ENCODE measurements at places on chromosomes 3 and 15.

- peaks cover 19% of the 10 kb centered on the region for H3K4me1 ChIP-seq
- H3K36me3 ChIP-seq = no peaks in the 10 kb centered on the region
- DNase-seq = no peak
- H3K4me3 ChIP-seq = no peak overlapping the region
These were observed 115.8 kb upstream of the ARHGEF3 start for GRCh38 chr3:56917361-56918110.

DNA sequence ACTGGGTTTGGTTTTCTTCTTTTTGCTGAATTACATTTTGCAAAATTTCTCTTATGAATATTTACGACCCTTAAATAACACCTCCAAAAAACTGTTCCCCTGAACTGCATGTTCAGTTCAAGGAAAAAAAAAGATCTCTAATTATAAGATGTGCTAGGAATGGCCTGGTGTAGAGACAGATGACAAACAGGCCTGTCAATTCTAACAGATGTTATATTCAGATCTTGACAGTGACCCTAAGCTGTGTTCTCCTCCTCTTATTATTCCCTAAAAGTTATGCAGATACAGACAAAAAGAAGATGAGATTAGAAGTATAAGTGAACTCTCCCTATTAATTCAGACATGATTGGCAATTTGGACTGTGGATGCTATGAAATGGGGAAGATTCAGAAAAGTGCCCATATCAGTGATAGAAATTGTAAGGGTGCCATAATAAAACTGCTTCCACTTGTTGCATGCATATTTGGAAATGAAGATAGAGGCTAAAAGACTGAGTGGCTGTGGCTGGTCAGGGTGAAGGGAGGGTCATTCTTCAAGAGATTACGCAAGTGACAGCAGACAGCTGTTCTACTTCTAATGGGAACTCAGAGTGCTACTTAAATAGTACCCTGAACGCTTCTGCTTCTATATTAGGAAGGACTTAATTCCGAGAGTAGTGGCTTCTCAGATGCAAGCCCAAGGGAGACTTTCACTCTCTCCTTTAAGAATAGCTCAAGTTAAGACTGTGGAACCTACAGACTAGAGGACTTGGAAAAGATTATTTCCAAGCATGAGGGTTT lies 75.5 kb downstream of the ADAMTS9 start:
- H3K4me3 ChIP-seq = peak overlapping the region; percentile 52
- peak overlapping the region; percentile 85 for H3K27ac ChIP-seq
- DNase-seq = no peak
- peaks cover 48% of the 10 kb centered on the region for H3K4me1 ChIP-seq
- peaks cover 9% of the 10 kb centered on the region for H3K36me3 ChIP-seq

DNA sequence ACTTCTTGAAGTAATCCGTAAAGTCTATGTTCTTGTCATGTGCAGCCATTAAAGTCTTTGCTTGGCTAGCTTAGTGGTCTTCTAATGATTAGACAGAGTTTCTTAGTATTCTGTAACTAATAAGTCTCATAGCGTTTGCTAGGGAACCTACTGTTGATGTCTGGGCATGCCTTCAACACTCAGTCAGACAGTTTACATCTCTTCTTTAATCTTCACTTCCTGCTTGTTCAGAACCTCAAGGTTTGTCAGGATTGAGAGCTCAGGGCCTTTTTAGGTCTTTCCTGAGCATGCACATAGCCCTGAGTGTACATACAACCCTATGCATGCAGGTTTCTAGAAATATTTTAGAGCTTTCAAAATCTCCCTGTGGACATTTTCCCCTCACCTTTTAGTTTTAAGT lies 426.3 kb downstream of the AGBL1 start:
- H3K27ac ChIP-seq = no peak overlapping the region
- H3K36me3 ChIP-seq = no peaks in the 10 kb centered on the region
- no peaks in the 10 kb centered on the region for H3K4me1 ChIP-seq
- DNase-seq = no peak
- H3K27me3 ChIP-seq = no peaks in the 10 kb centered on the region
- no peak overlapping the region for H3K4me3 ChIP-seq

DNA sequence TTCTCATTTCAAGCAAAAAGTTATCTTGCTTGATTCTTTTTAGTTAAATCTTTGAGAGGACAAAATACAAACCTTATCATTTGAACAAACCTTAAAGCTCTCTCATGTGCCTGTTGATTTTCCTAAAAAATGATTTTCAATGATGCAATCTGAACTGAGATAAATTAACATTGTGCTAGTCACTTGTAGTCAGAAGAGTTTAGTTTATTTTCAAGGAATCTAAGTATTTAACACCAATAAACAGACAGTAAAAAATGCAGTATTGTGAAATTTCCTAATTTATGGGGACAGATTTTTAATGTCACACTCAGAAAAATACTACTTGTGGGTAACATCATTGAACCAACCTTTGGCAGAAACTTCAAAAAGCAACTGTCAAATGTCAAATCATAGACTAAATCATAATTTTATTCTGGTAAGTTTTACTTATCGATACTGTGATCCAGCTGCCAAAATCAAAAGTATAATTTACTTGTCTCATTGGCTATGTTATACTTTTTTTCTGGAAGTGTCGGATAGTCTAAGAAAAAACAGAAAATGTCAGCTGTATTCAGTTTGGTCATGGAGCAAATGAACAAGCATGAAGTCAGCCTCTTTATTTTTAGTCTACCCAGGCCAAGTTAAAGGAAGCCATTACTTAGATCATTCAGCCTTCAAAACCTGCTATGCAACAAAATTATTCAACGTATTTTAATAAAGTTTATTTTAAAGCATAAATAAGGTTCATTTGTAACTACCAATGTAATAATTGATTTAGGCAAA lies 52.4 kb upstream of the FNDC3B start:
- H3K36me3 ChIP-seq = no peaks in the 10 kb centered on the region
- no peaks in the 10 kb centered on the region for H3K27me3 ChIP-seq
- H3K27ac ChIP-seq = no peak overlapping the region

GRCh38 chr3:58041182-58041825 lies 33.1 kb downstream of the FLNB start:
- DNase-seq = no peak
- no peak overlapping the region for H3K4me3 ChIP-seq
- peaks cover 3% of the 10 kb centered on the region for H3K4me1 ChIP-seq

GRCh38 chr3:25532431-25533162 lies 104.5 kb downstream of the RARB start:
- H3K4me3 ChIP-seq = no peak overlapping the region
- H3K4me1 ChIP-seq = no peaks in the 10 kb centered on the region
- no peaks in the 10 kb centered on the region for H3K27me3 ChIP-seq
- no peak for DNase-seq

- no peak for DNase-seq
- H3K27me3 ChIP-seq = no peaks in the 10 kb centered on the region
- H3K4me1 ChIP-seq = no peaks in the 10 kb centered on the region
These were observed 337.9 kb upstream of the IL12A start for GRCh38 chr3:159650726-159651125.

DNA sequence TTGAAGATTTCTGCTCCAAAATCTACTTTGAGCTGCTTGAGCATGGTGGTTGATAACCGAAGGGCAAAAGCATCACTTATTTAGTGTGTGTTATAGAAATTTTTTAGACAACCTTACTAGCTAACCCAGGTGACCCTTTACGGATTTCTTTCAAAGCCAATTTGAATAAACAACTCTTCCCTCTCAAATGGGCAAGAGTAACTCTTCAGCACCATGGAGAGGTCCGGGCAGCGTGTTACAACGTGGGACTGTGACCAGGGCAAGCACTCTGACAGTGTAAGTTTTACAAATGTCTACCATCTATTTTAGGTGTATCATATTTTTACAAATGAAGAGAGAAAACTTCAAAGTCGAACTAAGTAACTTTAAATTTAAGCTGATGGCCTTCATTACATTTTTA lies 471.8 kb downstream of the MFSD1 start:
- H3K36me3 ChIP-seq = no peaks in the 10 kb centered on the region
- H3K4me3 ChIP-seq = no peak overlapping the region
- H3K27me3 ChIP-seq = no peaks in the 10 kb centered on the region
- no peaks in the 10 kb centered on the region for H3K4me1 ChIP-seq
- no peak for DNase-seq

DNA sequence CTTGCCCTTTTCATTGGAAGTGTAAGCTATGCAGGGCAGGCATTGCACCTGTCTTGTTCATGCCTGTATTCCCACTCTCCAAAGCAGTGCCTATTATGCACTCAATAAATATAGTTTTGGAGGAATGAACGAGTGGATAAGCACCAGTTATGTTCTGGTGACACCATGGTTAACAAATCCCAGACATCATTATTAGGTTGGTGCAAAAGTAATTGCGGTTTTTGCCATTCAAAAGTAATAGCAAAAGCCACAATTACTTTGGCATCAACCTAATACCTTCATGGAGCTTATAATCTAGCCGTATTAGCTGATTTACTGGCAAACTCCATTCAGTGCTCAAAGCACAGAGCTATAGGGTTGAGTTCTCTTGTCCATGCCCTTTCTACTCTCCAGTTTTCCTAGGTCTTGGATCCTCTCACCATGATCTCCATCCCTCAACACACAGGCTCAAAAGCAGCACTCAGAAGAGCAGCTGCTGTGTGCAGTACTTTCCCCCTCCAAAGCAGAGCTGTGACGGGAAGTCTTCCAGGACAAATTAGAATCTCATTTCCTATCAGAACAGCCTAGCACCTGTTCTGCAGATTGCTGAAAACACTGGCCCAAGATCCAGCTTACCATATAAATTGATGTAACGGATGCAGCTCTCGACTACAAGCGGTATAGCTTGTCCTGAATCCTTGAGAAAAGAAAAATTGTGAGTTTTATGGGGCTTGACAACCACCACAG lies 63.2 kb upstream of the RAD18 start:
- H3K36me3 ChIP-seq = peaks cover 10% of the 10 kb centered on the region
- no peak overlapping the region for H3K4me3 ChIP-seq
- no peak for DNase-seq
- H3K27me3 ChIP-seq = no peaks in the 10 kb centered on the region
- H3K4me1 ChIP-seq = peaks cover 14% of the 10 kb centered on the region

DNA sequence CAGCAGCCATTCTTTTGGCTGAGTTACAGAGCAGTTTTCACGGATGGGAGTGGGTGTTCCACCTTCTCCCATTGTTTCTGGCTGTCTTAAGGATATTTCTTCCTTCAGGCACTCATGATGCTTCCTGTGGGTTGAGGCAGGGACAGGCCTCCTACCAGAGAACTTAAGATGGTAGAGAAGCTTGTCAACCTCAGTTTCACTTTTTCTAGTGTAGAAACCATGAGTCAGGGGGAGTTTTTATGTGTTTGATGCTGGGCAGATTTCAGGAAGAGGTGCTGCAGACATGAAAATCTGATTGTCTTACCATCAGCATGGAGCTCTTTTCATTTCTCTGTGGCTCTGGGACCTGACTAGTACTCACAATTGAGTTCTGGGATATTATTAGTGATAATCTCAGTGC lies 48.7 kb upstream of the VEPH1 start:
- H3K27me3 ChIP-seq = no peaks in the 10 kb centered on the region
- H3K4me1 ChIP-seq = no peaks in the 10 kb centered on the region
- no peaks in the 10 kb centered on the region for H3K36me3 ChIP-seq
- DNase-seq = no peak

DNA sequence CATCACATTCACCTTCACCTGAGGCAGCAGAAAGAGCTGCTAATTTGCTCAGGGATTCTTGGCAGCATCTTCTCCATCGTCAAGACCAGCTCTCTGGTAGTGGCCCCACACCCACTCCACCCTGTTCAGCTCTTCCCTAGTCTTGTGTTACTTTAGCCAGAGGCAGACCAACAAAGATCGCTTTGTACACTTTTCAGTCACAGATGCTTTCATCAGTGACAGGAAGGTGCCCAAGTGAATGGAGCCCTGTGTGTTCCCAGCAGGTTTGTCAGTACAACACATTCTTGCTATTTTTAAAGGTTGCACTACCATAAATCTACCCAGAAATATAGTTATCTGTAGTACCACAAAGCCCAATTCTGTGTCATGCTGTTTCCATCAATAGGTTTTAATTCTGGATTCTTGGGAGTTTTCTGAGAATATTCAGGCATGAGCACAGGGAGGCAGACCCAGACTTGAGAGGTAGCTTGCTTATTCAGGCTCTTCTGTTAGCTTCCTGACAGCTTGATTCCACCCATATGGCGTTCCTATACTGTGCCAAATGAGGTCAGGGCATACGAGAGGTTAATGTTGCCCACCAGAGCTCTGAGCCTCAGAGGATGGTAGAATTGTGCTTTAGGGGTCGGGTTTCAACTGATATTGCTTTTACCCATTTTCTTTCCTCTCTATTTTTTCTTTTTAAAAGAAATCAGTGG lies 109.8 kb upstream of the MANF start:
- no peaks in the 10 kb centered on the region for H3K4me1 ChIP-seq
- no peak for DNase-seq
- H3K4me3 ChIP-seq = no peak overlapping the region
- no peak overlapping the region for H3K27ac ChIP-seq
- H3K36me3 ChIP-seq = no peaks in the 10 kb centered on the region

GRCh38 chr3:147509448-147509847 lies 100.3 kb downstream of the ZIC1 start:
- H3K4me3 ChIP-seq = no peak overlapping the region
- no peaks in the 10 kb centered on the region for H3K36me3 ChIP-seq
- no peaks in the 10 kb centered on the region for H3K4me1 ChIP-seq

GRCh38 chr15:51865317-51865716 lies 35.9 kb downstream of the TMOD3 start:
- no peaks in the 10 kb centered on the region for H3K27me3 ChIP-seq
- H3K27ac ChIP-seq = no peak overlapping the region
- peaks cover 7% of the 10 kb centered on the region for H3K36me3 ChIP-seq
- H3K4me1 ChIP-seq = no peaks in the 10 kb centered on the region
- no peak for DNase-seq

- H3K4me3 ChIP-seq = no peak overlapping the region
- no peak for DNase-seq
- no peak overlapping the region for H3K27ac ChIP-seq
- H3K36me3 ChIP-seq = no peaks in the 10 kb centered on the region
- H3K4me1 ChIP-seq = no peaks in the 10 kb centered on the region
These were observed 16.0 kb downstream of the EPHB3 start for GRCh38 chr3:184577546-184577945.
